ENCODE measurements at places on chromosomes 7 and 10.

GRCh38 chr10:131686781-131687420, 213.9 kb upstream of the PPP2R2D start:
- no peak for DNase-seq

DNA sequence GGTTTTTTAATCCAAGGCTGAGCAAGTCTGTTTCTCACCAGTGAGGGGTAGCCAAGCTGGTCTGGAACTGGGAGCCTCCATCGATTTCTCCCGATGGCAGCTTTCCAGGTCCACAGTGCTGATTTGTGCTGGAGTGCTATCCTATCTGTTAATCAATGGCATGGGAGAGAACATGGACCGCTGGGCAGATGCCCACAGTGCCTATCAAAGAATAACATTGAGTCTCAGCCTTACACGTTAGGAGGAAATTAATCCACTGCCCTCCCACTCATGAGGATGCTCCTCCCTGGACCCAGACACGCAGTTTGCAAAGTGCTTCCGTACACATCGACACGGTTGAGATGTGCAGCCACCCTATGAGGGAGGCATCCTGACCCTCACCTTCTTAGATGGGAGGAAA, 36.0 kb upstream of the CUX1 start:
- no peak for DNase-seq

DNA sequence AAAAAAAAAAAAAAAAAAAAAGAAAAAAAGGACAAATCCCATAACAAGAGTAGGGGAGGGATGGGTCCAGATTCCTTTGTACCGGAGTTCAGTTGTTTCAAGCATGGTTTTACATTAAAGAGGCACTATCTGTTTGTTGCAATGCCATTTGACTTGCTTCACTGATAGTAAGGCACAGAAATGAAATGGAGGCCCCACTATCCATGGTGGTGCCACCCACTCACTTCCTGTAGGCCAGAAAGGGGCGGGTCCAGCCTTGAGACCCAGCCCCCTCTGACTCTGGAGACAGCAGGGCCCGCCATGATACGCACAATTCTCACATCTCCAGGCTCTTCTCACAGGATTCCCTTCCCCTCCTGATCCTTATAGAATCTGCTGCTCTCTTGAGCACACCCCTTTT, 100.0 kb downstream of the CLEC2L start:
- DNase-seq = no peak

DNA sequence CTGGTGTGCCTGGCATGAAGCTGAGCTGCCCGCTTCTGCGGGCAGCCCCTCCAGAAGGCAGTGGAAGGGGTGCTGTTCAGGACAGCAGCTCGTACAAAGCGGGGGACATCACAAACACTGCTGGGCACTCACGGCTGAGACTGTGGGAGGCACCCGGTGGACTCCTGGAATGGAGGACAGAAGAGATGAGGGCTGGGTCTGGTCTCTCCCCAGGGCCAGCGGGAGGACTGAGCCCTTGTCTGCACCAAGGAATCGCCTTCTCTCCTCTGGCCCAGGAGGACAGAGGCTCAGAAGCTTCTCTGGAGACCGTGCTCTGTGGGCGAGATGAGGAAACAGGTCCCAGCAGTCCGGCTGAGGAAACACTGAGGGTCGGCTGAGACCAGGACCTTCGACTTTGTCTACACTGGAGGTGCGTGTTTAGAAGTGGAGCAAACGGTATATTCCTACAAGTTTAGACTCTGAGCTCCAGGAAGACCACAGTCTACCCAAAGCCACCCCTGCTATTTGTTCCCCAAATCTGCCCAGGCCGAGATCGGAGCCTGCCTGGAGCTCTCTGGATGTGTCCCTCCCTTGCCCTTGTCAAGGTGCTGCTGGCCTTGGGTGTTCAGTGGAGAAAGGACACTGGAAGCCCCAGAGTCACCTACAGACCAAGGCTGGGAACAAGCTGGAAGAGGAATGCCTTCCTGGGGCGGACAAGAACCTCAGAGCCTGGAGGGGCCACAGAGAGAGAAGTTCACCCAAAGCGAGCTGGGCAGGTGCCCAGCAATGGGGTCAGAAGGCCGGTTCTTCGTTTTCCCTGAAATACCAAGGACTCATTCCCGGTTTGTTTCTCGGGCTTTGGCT, 12.9 kb upstream of the INPP5A start:
- no peak for DNase-seq

- DNase-seq = no peak
Observed at GRCh38 chr10:47320812-47321211, 1.4 kb upstream of the GDF2 start.

DNA sequence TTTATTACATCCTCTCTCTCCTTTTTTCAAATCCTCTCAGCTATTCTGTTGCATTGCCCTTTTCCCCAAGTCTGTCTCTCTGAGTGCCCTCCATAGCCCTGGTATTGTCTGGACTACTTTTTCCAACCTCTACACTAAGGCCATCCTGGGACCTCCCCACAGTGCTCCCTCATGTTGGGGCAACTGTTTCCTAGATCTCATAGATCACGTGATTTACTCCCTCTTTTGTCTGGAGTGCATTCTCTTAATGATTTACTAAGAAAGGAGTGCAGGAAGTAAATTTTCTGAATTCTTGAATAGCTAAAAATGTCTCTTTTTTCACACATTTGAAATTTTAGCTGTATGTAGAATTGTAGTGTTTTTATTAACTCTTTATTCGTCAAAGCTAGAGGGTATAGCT, 217.0 kb downstream of the PAXIP1 start:
- no peak for DNase-seq

DNA sequence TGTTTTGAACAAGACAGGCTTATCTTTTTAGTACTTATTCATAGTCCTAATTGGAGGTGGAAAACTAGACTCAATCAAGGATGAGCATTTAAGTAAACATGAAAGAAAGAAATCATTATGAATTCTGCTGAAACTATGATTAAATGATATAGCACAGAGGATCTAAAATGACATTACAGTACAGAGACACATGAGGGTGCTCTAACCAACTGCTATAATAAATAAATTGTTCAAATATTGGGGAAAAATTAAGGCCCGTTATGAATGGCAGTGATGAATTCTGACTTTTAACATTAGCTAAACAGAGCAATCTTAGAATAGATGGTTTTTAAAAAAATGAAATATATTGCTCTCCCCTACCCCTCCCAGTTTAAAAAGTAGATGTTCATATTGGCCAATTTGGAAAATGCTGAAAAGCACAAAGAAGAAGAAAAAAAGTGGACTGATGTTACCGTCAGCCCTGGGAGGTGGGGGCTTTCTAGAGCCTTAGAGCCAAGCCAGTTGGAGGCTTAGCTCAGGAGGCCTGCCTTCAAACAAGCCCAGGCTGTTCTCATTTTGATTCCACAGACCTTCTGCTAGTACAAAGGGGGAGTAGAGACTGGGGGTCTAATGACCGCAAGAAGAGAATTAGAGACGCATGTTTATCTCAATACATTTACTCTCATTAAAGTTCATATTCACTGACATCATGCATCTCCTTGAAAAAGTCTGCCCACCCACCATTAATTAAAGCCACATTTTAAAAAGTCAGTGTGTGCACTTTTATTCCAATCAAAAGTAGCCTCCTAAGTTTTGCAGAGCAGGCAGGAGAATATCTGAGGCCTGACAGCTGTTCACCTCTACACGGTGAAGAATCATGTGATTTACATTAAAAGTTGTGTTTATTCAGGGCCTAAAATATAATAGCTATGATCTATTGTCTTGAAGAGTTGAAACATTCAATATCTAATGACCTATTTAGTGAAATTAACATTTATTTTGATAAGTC, 10.0 kb downstream of the WNT2 start:
- DNase-seq = no peak

DNA sequence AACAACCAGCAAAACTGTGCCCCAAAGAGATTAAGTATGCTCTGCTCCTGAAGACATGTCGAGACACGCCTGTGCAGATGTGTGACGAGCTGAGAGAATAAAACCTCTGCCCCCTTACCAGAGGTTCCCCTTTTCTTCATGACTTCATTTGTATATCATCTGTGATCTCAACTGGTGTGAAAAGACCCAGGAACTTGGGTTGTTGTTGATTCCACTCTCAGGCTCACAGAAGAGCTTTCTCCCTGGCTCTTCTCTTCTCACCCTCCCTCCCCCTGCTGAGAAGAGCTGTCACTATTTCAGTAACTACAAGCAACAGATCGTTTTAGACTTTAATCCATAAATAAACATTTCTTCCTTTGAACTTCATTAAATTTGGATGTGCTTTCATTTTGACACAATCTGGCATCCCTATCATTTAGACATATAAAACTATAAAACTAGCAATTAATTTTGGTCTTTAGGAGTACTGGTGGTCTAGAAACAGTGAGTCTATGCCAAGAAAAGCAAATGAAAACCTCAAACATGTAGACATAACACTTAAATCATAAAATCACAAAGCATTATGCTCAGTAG, 179.3 kb upstream of the FZD8 start:
- DNase-seq = no peak

DNA sequence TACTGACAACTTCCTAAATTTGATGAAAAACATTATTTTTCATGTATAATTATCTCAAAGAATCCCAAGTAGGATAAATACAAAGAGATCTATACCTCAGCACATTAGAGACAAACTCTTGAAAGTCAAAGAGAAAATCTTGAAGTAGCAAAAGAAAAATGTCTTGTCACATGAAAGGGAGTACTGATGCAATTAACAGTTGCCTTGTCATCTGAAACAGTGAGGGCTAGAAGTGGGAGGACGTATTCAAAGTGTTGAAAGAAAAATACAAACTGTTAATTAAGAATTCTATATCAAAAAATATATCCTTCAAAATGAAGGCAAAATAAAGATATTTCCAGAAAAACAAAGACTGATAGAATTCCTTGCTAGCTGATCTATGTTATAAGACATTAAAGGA, 35.5 kb upstream of the ARHGAP22 start:
- no peak for DNase-seq

DNA sequence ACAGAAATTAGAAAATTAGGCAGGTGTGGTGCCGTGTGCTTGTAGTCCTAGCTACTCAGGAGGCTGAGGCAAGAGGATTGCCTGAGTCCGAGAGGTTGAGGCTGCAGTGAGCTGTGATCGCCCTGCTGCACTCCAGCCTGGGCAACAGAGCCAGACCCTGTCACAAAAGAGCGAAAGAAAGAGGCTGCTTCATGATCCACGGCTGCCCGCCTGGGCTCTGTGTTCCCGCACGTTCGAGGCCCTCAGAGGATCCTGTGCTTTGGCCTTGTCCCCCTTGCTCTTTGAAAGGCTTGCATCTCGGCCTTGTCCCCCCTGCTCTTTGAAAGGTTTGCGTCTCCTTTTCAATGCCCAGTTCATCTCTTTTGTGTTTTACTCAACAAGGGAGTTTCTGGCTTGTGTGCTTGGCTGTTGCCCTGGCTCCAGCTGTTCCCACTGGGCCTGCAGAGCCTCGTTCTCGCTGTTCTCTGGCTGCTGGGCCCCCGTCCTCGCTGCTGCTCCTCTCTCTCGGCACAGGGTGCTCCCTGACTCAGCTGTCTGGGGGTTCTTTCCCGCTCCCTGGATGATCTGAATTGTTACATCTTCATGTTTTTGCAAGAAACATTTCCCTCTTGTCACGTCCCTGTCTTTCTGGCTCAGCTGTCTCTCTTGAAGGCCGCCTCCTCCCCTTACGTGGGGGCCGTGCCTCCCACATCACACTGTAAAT, 45.1 kb upstream of the INPP5A start:
- no peak for DNase-seq

GRCh38 chr10:122157451-122157850, 113.6 kb upstream of the BTBD16 start:
- no peak for DNase-seq

GRCh38 chr10:1475098-1475591, 262.2 kb downstream of the ADARB2 start:
- DNase-seq = no peak

- no peak for DNase-seq
Observed at GRCh38 chr10:89360157-89360556, 17.7 kb upstream of the IFIT1B start.

DNA sequence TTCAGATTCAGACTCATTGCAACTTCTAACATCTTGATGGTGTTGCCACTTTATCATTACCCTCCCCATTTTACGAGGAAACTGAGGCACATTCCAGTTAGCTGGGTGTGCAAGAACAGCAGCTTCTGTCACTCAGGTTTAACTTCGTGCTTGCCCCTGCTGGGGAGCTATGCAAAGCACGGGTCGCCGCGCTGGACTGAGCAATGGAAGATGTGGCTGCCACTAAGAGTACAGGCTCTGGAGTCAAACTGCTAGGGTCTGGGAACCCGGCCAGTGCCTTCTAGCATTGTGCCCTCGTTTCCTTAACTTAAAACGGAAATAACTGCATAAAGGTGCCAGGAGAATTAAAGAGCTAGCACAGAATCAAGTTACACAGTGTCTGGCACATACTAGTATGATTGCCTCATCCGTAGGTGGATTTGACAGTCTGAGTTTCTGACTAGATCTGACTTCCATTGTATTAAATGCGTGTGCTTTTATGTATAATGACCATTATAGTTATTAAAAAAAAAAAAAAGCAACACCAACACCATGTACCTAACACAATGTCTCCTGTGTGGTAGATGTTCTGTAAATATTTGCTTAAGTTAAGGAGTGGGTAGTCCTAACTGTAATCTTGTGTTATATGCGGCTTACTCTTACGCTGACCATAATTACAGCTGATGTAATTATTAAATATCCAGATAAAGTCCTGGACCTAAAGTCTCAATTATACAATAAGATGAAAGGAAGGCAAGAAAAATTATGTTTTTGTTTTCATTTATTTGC, 842 bp downstream of the ZNF22 start:
- no peak for DNase-seq

- DNase-seq = no peak
Observed at GRCh38 chr10:58791137-58791536, 278.5 kb downstream of the BICC1 start.

DNA sequence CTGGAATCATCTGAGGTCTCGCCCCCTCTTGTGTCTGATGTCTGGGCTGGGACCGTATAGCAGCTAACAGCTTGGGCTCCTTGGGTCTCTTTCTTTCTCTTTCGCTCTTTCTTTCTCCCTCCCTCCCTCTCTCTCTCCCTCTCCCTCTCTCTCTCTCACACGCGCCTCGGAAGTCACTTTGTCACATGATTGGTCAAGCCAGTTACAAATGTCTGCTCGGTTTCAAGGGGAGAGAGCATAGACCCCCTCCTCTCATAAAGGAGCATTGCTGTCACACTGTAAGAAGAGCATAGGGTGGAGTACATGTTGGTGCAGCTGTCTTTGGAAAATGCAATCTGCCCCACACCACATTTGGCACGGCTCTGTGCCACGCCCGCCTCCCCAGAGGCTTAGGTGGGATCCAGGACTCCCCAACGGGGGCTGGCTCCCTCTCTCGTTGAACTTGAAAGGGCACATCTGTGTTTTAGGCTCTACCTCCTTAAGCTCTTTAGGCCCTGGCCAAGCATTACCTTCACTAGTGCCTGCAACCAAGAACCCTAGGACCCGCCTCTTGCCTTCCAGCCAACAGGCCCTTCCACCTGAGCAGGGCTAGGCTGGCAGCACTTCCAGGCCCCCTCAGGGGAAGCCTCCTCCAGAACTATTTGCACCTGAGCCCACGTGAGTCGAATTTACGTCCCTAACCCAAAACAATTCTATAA, 61.9 kb upstream of the CACUL1 start:
- DNase-seq = no peak

- DNase-seq = no peak
Observed at GRCh38 chr10:79046741-79047583, 21.8 kb upstream of the ZMIZ1 start.

GRCh38 chr7:90404777-90405176, 1.5 kb downstream of the CLDN12 start:
- no peak for DNase-seq
